ENCODE measurements at places on chromosomes 5 and 9. TPM values are rescaled to one million over a fixed set of nuclear protein-coding genes. Genes with fewer than 3 reads are reported as not detected.

Gene OR13C5
- total RNA-seq, result not detected

Gene KCNV2
- not detected for total RNA-seq

Gene GNE
- total RNA-seq, result 13.5 TPM

DNA sequence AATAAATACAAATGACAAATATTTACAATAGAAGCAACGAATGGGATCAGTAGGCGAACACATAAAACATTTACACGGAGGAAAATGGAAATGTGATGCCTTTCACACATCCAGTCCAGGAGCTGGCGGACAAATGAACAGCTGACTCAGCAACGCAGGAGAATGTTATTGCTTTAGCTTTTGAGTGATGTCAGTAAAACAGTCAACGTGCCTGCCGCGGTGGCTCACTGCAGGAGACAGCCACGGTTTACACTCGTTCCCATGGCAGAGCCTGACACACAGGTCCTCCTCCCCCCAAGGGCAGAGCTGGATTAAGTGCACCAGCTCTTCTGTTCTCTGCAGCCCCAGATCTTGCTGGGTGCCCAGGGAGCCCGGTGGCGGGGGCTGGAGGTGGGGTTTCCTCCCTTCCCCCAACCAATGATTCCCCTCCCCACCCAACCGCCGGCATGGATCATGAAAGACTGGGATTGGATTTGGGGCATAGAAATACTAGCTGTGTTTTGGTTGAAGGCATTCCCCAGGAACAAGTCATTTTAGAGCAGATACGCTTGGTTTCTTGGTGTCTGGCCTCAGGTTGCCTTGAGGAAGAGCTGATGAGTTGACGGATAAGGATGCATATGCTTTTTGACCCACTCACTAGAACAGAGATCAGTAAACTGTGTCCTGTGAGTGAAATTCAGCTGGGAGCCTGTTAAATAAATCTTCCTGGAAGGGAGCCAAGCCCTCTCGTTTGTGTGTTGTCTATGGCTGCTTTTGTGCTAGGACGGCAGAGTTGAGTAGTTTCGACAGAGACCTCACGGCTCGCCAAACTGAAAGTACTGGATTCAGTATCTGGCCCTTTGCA is 12.5 kb downstream of the STC2 start:
- DNase-seq, result no peak

GRCh38 chr9:14180093-14180959 is 133.6 kb downstream of the NFIB start:
- no peak for DNase-seq

GRCh38 chr9:72882117-72882775 is 70.6 kb downstream of the ALDH1A1 start:
- peak; percentile 78 for DNase-seq

GRCh38 chr5:138676002-138676401 is 77.2 kb upstream of the CTNNA1 start:
- no peak for DNase-seq

DNA sequence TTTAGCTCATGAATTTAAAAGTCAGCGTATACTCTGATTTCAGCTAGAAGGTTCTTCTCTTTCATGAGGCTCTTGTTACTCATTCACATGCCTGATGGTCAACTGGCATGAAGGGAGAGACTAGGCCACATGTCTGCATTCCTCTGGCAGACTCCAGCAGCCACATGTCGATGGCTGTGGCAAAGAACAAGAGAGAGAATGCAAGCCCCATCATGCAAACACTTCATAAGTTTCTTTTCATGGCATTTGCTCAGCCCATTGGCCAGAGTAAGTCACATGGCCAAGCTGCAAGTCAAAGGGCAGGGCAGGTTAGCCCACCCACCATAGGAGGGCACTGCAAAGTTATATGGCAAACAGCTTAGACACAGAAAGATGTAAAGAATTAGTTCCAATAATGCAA is 5.4 kb downstream of the KCNV2 start:
- DNase-seq, result no peak

GRCh38 chr9:97919217-97919813 is 3.0 kb downstream of the TRMO start:
- DNase-seq, result no peak

GRCh38 chr5:17190799-17191391 is 26.5 kb upstream of the BASP1 start:
- DNase-seq, result no peak

DNA sequence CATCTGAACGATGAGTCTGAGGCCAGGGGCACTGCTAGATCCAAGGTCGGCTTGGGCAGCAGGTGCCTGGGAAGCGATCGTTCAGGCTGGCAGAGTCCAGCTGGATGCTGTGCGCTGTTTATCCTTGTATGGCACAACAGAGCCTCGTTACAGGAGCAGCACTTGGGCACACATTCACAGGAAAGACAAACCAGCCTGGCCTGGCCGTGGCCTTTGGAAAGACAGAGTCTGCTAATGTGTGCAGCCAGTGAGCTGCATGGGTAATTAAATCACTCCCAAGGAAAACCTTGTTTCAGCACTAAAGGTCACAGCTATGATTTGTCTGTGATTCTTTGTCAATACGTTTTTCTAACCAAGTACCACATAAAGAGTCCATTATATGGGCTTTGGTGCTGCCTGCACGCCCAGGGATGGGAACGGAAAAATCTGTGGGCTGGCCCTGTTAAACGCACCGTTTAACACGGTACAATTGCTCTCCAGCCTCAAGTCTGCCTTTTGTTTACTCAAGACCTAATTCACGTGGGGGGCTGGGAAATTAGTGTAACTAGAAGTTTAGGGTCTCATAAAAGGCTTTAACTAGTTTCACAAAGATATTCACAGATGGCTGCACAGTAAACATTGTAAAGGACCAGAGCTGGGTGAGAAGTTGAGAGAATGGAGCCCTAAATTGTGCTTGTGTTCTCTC is 509.3 kb downstream of the KDM4C start:
- no peak for DNase-seq

DNA sequence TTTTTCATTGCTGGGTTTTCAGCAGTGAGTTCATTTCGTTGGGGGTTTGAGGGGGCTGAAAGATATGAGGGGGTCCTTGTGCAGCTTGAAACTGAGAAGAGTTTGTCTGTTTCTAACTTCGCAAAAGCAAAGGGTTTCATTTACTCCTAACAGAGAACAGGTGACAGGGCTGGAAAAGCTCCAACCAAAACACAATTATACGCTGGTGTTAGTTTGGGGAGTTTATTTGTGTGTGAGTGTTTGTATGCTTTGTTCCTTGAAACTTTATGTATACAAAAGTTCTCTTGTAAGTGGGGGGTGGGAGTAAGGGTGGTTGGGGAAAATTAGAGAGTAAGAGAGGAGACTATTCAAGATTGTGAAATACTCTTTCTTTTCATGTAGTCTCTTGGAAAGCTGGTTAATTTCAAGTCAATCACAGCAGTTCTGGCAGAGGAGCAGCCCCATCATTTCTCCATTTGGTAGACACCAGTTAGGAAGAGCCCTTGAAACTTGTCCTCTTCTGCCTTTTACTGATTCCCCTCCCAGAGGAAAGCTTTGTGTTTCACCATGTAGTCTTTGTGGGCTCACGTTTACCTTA is 881 bp downstream of the TNFAIP8 start:
- DNase-seq, result no peak

DNA sequence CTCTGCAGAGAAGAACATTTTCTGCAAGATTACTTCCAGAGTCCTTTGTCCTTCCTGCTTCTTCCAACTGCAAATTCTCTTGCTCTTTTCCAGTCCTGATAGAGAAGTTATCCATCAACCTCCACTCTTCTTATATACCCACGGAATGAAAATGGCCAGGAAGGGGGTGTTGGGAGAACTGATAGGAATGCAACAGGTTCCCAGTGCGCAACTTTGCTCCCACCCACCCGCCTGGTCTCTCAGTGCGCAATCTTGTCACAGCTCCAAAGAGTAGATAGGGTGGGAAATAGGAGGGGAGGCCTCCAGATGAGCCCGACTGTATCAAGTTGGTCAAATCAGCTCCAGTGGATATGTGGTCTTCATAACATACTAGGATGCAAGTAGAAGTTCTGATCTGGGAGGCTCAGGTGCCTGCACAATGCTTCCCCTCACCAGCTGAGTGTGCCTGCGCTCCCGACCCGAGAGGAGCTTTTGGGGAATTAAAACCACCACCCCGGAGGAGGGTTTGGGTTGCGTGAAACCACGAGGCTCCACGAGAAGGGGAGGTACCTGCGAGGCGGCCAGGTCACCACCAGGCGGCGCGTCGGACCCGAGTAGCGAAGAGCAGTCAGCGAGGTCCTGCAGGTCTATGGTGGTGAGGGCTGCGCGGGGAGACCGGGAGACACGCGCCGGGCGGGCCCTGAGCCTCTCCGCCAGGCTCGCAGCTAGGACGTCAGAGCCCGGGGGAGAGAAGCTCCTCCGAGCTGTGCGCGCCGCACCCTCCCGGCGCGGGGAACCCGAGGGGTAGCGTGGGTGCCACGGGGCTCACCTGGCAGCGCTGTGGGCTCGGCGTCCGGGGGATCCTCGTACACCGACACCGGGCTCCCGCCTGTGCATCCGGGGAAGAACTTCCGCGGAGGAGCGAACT is 835 bp downstream of the MCIDAS start:
- no peak for DNase-seq

DNA sequence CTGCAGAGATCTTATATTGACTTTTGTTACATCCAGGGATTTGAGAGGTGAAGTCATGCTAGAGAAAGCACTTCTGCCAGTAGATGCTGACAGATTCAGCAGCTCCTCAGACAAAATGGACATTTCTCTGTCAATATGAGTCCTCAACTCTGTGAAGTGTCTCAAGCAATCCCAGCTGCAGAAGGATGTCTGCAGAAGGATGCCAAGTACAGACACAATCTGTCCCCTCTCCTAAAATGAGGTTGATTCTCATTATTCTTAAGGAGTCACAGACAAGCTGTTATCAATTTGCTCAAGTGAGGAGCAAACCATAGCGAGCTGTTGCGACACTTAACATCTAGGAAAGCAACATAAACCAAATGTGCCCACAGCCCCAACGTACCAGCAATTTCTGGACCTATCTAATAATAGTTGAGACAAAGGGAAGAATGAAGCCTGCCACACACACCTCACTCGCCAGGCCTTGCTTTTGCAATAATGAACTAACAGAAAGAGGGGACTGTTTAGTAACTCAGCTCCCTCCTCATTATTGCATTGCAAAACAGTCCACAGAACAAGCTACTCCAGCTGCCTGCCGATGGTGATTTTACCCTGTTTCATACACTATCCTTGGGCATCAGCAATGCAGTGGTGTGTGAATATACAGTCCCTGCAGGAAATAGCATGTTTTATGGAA is 364.2 kb upstream of the PDE4D start:
- DNase-seq, result no peak

DNA sequence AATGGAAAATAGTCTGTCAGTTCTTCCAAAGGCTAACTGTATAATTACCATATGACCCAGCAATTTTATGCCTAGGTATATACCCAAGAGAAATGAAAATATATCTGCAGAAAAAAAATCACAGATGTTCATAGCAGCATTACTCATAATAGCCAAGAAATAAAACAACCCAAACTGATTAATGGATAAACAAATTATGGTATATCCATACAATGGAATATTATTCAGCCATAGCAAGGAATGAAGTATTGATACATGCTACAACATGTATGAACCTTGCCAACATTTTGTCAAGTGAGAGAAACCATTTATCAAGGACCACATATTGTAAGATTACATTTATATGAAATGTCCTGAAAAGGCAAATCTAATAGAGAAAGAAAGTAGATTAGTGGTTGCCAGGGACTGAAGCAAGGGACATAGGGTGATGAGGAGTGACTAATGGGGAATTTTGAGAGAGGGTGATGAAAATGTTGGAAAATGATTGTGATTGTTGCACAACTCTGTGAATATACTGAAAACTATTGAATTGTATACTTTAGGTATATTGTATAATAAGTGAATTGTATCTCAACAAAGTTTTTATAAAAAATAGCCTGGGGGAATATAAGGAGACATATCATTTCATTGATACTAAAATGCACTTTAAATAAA is 114.4 kb downstream of the PBX3 start:
- no peak for DNase-seq

DNA sequence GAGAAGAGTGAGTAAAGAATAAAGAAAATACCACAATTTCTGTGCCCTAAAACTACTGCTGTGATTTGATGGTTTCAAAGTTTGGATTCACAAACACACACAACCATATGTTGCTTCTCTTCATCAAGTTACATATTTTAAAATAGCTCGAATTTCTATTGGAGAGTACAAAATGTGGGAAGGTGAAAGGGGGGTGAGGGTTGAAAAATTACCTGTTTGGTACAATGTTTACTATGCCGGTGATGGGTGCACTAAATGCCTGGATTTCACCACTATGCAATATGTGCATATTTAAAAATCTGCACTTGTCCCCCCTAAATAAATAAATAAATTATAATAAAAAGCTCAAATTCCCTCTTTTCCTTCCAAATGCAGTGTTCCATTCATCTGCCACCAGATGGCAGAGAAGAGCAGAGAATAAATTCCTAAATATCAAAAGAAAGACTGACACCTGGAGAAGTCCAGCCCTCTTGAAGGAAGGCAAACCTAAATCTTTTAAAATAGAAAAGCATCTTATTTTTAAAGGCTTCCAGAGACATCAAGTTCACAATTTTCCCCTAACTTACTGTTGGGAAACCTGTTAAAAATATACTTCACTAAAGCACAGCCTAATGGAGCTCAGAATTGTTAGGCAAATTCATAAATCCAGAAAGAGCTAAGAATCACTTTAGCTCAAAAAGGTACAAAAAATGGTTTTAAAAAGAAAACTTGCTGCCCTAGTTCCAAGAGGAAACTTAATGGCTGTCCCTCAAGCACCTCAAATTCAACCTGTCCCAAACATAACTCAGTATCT is 24.8 kb upstream of the HNRNPA0 start:
- DNase-seq, result no peak

GRCh38 chr9:91897201-91897600 is 52.8 kb downstream of the ROR2 start:
- DNase-seq, result no peak
